ENCODE measurements at places on chromosomes 16 and 17.

GRCh38 chr17:73058022-73058421 is 34.5 kb downstream of the SLC39A11 start:
- DNase-seq = no peak

DNA sequence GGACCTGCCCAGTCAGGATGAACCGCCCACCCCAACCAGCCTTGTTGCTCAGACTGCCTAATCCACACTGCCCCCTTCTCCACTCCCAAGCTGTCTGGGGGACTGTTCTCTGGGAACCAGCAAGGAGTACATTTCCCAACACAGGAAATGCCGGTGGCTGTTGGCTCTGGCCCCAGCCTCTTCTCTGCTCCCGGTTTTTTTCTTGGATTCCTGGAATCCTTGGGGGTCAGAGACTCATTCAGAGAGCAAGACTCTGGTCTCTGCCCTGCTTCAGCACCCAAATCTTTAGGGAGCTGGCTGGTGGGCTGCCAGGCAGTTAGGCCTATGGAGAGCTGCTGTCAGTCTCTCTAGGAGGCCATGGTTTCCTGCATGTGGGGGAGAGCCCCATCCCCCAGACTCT is 10.8 kb upstream of the MTMR4 start:
- no peak for DNase-seq

DNA sequence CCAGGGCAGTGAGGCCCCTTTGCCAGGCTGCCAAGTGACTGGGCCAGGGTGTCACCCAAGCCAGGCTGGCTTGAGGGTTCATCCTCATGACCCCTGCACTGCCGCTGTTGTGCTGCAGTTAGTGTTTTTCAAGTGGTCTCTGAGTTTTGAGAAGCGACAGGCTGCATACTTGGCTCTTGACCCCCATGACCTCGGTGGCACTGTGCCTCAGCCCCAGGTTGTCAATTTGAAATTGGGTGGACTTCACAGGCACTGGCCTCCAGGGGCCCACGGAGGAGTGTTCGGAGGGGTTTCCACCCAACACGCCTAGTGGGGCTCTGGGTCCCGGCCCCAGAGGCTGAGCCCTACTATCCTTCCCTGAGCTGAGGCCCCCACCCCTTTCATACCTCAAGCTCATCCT is 42.7 kb downstream of the DHRS7B start:
- DNase-seq = no peak

- no peak for DNase-seq
These were observed 97.6 kb upstream of the CBX4 start for GRCh38 chr17:79936641-79937381.

DNA sequence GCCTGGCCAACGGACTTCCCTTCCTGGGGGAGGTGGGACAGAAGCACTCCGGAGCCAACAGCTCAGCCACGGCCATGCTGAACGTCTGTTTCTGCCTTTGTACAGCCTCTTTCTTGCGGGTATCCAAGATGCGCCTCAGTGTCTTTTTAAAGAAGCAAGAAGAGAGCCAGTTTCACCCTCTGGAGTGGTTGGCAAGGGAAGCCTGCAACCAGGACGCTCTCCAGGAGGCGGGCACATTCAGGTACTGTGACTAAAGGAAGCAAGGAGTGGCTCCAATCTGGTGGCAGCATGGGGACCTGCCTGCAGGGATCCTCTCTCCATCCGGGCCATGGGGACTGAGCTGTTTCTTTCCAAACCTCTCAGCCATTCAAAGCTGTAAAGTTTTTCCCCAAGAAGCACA is 60.6 kb upstream of the ENDOV start:
- no peak for DNase-seq

- no peak for DNase-seq
These were observed 8.4 kb downstream of the ARL2BP start for GRCh38 chr16:57253466-57253865.

- no peak for DNase-seq
These were observed 1.3 kb upstream of the PCGF2 start for GRCh38 chr17:38749223-38750043.

- DNase-seq = no peak
These were observed 113.8 kb downstream of the MSI2 start for GRCh38 chr17:57370037-57370581.

DNA sequence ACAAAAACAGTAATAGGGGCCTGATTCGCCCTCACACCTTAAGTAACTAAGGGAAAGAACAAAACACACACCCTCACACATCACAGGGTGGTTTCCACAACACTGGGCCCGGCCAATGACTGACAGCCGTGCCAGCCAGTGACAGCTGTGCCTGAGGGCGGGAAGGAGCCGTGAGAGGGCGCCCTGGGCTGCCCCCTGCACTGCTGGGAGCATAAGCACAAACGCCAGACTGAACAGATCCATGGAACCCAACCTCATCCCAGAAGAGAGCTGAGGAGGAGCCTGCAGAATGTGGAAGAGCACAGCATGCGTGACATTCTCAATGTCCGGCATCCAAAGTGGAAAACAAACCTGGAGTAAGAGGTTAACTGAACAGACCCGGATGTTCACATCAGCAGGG is 16.0 kb downstream of the CSNK1D start:
- DNase-seq = peak; percentile 51

GRCh38 chr16:88903267-88903666 is 36.8 kb upstream of the PABPN1L start:
- no peak for DNase-seq

GRCh38 chr17:52383493-52384100 is 225.1 kb upstream of the CA10 start:
- no peak for DNase-seq

DNA sequence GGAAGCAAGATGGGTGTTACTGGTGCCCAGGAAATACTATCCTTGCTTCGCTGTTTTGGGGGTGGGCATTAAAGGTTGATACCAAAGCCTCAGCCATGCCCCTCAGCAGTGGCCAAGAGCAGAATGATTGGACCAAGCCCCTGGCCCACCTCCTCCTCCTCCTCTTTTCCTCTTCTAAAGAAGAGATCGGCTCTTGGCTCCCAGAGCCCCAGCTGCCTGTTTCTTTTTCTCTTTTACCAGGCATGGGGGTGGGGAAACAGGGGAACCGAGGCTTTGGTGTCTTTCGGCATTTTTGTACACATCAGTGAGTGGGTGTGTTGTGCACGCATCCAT is 5.8 kb downstream of the THRA start:
- DNase-seq = no peak

DNA sequence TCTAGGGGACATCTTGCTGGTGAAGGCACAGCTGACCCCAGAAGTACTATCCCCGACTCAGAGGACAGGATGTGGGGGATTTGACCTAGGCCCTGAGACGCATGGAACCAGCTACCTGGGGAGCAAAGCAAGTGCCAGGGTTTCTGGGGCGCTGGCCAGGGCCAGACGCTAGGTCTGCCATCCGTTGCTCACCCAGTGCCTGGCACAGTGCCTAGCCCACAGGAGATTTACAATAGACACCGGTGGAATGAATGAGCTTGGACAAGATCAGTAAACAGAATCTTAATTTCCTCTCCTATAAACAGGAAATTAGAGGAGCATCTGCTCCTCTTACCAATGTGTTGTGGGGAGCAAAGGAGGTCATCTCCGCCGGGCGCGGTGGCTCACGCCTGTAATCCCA is 5.0 kb downstream of the RPRML start:
- no peak for DNase-seq

- DNase-seq = no peak
These were observed 245.9 kb downstream of the XYLT1 start for GRCh38 chr16:17224879-17225281.

GRCh38 chr17:18860161-18860972 is 2.4 kb downstream of the PRPSAP2 start:
- no peak for DNase-seq

DNA sequence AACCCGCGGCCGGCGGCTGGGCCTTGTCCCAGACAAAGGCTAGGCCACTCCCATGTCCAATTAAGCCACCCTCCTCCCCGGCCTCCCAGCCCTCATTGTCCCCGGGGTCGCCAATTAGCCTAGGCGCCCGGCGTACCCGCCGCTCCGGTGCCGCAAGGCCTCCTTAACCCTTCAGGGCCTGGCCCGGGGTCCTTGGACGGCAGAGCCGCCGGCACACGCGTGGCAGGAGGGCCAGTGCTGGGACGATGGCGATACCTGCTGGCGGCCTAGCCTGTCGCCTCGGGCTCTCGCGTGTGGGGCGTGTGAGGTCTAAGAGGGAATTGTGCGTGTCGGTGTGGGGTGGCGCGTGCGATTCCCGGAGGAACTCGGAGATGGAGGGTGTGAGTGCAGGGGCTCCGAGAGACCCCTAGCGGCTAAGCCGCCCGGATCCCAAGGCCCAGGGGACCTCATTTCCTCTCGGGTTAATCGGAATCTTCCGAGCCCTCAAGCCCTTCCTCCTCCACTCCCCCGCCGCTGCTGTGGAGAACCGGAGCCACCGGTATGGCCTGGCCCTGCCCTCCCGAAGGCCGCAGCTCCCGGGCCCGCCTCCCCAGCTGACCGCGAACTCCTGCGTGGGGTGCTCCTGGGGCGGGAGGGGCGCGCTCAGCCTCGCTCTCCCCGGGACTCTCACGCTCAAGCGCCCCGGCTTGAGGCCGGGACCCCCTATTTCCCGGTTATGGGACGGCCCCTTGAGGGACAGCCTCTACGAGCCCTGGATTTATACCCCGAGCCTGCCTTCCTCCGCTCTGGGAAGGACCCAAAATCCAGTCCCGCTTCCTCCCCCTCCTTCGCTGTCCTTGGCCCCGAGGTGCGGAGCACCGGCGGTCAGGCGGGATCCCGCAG is 11.9 kb downstream of the TBX2 start:
- no peak for DNase-seq

GRCh38 chr17:39738983-39739884 is 1.5 kb downstream of the GRB7 start:
- no peak for DNase-seq

DNA sequence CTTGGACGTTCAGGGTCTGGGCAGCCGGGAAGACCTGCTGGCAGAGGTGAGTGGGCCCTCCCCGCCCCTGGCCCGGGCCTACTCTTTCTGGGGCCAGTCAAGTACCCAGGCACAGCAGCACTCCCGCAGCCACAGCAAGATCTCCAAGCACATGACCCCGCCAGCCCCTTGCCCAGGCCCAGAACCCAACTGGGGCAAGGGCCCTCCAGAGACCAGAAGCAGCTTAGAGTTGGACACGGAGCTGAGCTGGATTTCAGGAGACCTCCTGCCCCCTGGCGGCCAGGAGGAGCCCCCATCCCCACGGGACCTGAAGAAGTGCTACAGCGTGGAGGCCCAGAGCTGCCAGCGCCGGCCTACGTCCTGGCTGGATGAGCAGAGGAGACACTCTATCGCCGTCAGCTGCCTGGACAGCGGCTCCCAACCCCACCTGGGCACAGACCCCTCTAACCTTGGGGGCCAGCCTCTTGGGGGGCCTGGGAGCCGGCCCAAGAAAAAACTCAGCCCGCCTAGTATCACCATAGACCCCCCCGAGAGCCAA is 8.6 kb upstream of the ABCC3 start:
- DNase-seq = peak; percentile 25

DNA sequence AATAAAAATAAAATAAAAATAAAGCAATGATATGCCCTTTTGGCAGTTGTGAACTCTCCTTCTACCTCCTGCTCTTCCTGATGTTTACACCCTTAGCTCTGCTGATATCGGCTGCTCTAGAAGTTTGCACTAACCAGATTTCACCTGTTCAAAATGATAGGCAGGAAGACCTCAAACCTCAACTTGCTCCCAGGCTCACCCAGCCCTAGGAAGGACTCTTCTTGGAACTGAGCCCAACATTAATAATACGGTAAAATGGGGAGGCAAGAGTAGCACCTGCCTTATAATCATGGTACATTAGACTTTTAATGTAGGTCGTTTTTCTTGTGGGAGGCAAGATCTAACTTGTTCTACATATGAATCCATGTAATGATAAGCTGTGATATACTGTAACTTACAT is 61.2 kb upstream of the MED13 start:
- DNase-seq = no peak

DNA sequence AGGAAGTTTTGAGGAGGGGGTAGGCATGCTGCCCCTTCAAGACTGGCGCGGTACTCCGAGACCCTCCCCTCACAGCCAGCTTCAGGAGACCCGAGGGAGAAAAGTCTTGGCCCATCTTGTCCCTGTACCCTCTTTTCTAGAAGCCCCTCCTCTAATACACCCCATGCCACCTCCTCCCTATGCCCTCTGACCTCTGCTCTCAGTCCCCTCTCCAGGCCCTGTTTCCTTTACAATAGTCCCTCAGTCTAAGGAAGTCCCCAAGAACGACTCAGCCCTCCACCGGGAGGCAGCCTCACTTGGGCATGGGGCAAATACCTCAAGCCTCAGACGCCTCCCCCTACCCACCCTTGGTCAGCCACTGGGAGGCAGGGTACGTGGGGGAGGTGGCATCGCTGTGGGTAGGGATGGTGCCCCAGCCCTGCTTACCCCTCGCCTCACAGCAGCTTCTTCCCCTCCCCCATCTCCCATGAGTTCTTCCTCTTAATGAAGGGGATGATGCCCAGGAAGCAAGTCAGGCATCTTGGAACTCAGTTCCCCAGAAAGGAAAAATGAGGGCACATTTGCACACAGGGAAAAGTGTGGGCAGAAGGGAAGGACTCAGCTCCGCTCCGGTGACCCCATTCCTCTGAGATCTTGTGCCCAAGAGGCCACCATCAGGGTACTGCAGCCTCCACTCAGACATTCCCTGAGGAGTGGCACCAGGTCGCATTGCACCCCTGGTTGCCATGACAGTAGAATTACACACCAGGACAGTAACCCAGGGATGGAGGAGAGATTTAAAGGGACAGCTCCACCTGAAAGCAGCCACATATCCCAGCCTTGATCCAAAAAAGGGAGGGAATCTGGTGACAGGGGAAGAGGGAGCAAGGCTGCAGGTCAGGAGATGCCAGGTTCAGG is 6.2 kb downstream of the MPP2 start:
- no peak for DNase-seq

GRCh38 chr17:75260641-75261335 is 618 bp downstream of the GGA3 start:
- no peak for DNase-seq

- DNase-seq = no peak
These were observed 159.4 kb downstream of the ENGASE start for GRCh38 chr17:79233916-79234551.

- DNase-seq = no peak
These were observed 13.6 kb downstream of the CDH16 start for GRCh38 chr16:66904846-66905632.

- DNase-seq = no peak
These were observed 12.9 kb downstream of the ZNF750 start for GRCh38 chr17:82826956-82827355.

DNA sequence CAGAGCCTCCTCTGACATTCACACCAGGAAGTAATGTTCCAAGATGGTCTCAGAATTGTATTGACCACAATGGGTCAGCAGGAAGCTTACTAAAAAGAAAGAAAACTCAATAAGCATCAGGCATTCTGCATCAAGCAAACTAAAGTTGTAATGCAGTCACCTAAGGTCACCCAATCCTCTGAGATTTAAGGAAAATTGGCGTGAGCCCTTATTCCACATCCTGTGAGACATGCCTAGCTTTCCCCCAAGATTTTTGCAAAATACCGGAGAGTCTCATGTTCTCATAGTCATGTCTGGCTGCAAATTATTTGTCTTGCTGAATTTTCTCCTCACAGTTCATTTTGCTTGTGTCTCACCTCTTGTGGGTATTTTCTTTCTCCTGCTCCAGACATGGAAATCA is 417.1 kb upstream of the SOX9 start:
- DNase-seq = no peak
